NCI-H2081 treated with DMSO at 0.1 percent for 48 hours (cell line): ENCODE measurements at places on chromosomes 3 and 15.

DNA sequence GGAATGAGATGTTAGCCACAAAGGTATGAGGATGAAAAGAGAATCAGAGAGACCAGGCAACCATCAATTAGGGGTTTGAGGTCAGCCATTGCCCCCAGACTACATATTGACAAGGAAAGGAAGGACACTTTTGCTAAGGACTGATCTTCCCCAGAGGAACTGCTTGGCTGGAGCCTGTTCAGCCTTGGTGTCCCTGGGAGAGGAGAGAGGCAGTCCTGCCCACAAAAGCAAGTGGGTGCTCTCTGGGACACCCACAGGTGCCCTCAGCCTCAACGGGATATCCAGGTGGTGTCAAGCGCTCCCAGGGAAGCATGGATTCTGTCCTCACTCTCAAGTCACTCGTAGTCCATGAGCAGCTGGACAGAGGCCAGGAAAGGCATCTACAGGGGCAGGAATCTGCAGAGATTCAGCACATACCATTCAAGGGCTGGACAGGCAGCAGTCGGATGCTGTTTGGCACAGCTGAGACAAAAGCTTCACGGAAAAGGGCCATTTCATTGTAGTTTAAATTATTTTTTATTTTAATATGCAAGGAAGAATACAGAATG is 166.2 kb downstream of the UACA start:
- DNase-seq, result no peak

DNA sequence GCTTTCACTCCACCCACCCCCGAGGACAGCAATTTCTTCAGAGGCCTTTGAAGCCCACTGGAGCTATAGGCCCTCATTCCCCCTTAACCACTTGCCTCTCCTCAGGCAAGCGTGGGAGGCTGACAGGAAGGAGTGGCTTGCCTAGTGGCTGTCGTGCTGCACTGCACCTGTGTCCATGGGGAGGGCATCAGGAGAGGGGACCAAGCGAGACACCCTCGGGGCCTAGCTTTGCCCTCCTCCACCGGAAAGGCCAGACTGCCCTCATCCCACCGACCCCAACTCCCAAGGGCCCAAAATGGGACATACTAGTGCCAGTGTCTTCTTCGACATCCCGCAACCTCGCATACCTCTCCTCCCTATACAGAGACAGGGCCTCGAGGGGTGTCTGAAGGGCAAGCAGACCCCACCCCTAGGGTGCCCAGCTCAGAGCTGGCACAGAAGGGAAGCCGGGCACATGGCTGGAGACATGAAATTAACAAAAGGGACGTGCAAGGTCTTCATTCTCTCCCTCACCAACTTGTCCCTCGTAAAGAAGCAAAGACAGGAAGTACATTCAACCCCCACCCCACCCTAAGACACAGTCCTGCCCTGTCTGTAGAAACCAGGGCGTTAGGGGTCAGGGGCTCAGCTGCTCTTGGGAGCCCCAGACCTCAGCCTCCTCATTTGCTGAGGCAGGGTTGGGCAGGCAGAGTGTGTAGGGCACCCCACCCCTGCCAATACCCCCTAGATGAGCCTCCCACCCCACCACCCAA is 24.3 kb downstream of the VIPR1 start:
- no peak for DNase-seq

GRCh38 chr3:54822206-54822605 is 105.7 kb downstream of the LRTM1 start:
- DNase-seq, result no peak

DNA sequence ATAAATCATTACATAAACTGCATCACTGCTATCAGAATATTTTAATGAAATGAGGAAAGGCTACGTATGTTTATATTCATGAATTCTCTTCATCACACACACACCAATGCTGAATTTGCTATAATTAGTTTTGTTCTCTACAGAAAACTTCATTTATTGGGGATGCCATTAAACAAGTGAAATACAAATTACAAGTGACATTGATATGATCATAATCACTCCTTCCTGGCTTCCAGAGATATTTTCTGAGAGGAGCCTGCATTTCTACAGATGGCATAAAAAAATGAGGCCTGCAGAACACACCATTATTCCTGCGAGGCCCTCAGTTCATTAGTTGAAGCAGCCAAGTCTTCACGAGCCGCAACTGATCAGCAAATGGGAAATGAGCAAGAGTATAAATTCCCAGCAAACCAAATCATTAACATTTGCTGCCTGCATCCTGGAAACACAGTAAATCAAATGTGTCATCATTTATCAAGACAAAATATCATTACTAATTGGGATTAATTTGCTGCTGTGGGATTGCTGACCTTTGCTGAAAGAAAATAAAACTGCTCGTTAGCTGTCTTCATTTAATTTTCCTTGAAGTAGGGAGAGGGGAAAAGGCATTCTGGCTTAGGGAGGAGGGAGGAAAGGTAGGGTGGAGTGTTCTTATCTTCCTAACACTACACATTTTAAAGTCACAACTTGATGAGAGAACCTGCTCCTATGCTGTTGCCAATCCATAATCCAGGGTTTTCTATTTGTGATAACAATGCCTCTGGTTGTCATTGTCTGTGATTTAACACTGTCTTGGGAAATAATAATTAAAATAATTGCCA is 921.9 kb downstream of the SQOR start:
- DNase-seq, result no peak

DNA sequence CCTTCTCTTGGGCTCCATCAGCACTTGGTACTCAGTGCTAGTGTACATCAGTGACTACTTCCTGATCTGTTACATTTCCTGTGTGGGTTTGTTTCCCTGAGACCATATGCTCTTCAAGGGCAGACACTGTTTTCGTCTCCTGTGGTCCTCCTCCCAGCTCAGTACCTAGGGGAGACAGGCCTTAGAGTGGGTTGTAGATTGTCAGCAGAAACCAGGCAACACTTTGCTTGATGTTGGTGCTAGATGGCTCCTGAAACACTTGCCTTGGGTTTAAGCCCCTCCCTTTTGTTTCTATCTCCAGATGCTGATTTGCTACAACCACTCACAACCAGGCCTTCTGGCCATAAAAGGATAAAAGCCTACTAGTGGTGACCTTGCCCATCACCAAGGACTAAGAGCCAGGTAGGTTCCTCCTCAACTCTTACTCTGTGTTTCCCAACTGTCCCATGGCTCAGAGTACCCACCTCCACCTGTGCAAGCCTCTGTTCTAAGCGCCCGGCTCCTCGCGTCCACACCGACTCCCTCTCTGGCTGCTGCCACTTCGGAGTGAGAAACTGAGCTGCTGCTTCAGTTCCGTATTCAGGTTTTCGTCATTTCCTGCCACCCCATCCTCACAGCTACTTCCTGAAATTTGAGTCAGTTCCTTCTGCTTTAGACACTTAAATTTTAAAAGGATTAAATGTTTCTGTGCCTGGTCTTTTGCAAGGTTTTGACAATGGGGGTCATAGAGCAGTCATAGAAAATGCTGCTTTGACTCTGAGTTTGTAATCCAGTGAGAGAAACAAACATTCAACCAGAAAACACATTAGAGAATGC is at the start of gene HCLS1:
Gene HCLS1 (minus strand): TSS at position 548 of the 816 bp plus-strand sequence. CDS start 2,556 bp downstream, outside the sequence.
- no peak for DNase-seq

GRCh38 chr3:54891540-54891897 is 36.3 kb downstream of the LRTM1 start:
- DNase-seq, result no peak

- no peak for DNase-seq
Observed at GRCh38 chr3:58776231-58776630, 109.7 kb upstream of the FAM3D start.

GRCh38 chr15:28918141-28918983 is 32.6 kb downstream of the APBA2 start:
- no peak for DNase-seq

- no peak for DNase-seq
Observed at GRCh38 chr3:33099109-33099645, 2.2 kb upstream of the GLB1 start.

DNA sequence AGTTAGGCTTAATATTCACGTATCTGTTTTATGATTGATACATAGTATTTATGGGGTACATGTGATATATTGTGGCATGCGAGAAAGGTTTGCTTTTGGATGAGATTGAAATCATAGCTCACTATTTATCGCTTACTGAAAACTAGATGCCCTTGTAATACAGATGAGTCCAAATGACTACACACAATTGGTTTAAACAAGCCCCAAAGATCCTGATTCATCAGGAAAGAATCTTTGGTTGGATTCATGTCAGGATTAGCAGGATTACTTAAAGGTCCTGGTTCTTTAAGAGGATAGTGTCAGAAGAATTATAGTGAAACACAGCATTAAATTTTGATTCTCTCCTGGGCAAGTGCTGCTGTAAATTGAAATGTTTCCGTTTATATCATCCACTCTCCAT is 18.6 kb upstream of the AADAC start:
- DNase-seq, result no peak

- no peak for DNase-seq
Observed at GRCh38 chr3:128353361-128353965, 113.2 kb downstream of the DNAJB8 start.

DNA sequence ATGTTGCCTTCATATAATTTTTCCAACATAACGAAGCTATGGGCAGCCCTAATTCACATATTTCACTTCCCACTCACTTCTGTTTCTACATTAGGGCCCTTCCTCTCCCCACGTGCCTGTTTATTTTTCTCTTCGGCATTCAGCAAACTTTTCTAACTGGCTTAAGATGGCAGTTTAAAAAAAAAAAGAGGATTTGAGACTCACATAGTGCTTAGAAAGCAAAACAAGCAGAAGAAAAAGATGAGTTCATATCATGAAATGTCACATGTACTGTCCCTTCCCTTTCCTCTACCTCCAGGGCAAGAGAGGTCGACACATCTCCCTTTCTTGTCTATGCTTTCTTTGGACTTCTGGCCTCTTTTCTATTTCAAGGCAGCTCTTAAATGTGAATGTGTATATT is 30.6 kb downstream of the SLC49A4 start:
- no peak for DNase-seq

DNA sequence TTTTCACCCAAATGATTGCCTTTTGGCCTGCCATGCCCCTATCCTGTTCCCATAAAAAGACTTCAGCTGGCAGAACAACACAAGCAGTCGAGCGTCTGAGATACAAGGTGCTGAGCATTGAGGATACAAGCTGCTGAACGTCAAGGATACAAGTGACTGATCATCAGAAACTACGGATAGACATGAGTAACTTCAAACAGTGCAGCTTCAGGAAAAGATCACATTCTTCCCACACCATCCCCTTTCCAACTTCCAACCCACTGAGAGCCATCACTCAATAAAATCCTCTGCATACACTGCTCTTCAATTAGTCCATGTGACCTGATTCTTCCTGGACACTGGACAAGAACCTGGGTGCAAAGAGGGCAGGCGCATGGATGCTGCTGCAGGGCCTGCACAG is 1198.9 kb downstream of the ROBO2 start:
- DNase-seq, result no peak

- no peak for DNase-seq
Observed at GRCh38 chr3:197795200-197795599, 4.1 kb downstream of the LRCH3 start.

DNA sequence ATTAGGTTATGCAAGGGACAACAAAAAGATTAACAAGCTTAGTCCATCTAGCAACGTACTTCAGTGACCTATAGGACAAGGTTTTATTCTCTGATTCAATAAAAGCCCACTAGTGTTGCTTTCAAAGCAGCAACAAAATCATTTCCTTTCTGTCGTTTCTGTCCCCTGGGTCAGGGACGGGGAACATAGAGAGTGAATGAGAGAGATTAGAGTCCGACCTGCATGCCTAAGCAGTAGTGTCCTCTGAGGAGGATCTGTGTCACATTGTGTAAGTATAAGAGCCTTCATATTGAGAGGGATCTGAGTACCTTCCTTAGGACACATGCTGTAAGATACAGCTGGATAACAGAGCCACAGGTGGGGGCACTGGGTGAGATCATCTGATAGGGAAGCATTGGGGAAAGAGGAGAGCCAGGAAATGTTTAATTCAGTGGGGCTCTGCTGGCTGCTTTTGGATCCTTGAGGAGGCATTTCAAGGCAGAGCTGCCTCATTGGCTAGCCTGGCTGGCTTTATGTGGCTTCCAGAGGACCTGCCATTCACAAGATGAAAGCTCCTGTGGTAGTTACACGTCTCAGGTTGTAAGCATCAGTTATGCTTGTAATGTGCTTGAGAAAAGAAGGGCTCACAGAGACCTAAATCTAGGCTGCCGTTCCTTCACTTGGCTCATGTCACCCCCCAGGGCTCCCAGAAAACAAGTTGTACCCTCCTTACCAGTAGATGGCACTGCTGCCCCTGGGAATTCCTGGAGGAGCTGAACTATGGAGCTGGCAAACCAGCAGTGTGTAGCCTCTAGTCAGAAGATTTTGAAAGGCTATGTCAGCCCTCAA is 2.7 kb downstream of the TMEM108 start:
- peak; percentile 81 for DNase-seq

DNA sequence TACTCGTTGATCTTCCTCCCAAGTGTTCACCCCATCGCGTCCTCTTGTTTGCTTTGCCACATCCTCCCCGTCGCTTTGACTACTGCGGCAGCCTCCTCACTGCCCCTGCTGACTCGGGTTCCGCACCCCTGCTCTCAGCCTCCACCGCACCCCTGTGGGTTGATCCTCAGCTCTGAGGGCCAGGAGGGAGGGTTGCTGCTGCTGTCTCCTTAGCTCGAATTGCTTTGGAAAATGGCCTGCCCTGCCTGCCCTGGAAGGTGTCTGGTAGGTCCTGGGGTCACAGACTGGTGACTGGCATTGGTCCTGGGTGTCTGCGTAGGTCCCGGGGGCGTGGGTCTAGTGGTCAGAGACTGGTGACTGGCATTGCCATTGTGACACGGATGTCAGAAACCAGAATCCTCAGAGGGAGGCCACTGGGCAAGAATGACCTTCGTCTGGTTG is 9.4 kb downstream of the MUC4 start:
- no peak for DNase-seq

DNA sequence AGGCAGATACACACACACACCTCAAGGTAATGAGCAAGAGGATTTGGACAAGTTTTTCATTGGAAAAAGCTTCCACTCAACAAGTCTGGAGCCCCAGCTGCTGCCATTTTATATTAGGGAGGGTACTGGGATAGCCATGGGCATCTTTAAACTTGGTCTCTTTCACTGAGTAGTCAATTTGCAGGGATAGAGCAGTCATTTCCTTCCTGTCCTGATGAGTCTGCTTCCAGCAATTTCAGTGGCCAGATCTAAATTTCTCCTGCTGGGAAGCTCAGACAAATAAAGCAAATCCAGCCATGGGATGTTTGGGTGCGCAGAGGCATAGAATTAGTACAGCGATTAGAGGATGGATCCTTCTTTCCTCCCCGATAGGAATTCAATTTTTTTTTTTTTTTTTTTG is 874 bp upstream of the ERC2 start:
- no peak for DNase-seq

- no peak for DNase-seq
Observed at GRCh38 chr3:60580809-60581208, 670.4 kb downstream of the FHIT start.

DNA sequence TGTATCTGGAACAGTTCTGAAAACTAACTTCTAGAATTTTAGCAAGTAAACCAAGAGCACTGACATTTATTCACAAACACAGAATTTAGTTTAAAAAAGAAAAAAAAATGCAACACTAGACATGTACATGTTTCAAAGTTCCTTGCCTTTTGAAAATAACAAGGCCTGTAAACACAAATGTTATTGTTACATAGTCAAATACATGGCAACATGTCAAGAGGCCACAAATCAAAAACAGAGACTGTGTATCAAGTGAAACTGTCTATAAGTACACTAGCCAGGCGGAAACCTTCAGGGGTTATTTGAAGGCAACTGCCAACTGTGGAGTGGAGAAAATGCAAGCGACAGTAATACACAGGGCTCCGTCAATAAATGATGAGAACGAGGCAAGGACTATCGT is 547.6 kb downstream of the FOXP1 start:
- no peak for DNase-seq

- DNase-seq, result no peak
Observed at GRCh38 chr15:78006567-78007205, 70.8 kb downstream of the TBC1D2B start.

- DNase-seq, result no peak
Observed at GRCh38 chr3:51396401-51396800, 5.3 kb downstream of the RBM15B start.
